Mucosa of gallbladder (tissue), 1 donor: ENCODE measurements at places on chromosomes 5 and 9.

DNA sequence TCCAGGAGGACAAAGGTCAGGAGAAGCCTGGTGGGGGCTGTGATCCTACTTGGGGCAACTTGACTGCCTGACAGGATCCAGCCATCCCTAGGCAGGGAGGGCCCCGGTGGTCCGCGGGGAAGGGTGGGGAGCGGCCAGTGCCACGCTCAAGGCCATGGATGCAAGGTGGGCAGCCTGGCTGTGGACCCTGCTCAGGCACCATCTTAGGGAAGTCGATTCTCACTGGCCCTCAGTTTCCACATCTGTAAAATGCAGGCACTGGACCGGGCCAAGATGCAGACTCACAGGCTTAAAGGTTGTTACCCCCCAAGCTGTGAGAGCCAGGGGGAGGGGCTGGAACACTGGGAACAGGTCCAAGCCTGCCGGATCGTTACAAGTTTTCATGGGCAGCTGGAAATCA, 8.7 kb upstream of the DOLPP1 start:
- DNase-seq: no peak

DNA sequence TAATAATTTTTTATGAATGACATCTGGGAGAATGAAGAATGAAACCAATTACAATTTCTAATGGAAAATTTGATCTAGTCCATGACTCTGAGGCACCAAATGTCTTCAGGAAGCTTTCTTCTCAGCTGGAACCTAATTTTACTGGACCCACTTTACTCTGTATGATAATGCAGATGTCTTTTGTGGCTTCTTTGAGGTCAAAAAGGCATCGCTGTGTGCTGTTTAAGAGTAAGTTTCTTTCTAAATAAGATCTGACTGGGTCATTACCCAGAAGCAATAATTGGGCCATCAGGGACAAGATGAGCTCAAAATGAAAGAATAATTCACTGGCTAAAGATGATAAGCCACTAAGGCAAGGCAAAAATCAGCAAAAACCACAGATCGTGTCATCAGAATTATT, 633.4 kb downstream of the PSAT1 start:
- DNase-seq: no peak

DNA sequence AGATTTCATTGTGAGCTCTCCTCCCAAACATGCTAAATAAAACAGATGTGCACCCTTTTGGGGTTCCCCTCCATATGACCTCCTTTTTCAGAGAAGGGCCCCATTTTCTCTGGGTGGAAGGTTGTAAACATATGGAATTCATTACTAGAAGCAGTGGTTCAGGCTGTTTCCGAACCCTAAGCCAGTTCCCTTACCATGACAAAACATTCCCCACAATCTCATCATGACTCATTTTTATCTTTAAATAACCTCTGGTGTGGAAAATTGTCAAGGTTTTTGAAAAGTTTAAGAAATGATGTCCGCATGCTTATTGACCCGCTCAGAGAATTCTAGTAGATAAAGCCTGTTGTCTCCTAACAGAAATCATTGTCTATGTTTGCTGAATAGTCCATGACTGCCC, 127.3 kb upstream of the PIK3R1 start:
- no peak for DNase-seq

DNA sequence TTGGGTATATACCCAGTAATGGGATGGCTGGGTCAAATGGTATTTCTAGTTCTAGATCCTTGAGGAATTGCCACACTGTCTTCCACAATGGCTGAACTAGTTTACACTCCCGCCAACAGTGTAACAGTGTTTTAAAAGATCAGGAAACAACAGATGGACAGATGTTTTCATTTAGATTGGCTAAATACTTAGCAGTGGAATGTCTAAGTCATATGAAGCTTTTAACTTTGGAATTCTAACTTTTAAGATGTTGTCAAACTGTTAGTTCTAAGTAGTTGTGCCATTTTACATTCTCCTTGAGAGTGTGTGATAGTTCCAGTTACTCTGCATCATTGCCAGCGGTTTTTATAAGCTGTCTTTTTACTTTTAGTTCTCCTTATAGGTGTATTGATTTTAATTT, 688.8 kb downstream of the SEMA5A start:
- DNase-seq: no peak

DNA sequence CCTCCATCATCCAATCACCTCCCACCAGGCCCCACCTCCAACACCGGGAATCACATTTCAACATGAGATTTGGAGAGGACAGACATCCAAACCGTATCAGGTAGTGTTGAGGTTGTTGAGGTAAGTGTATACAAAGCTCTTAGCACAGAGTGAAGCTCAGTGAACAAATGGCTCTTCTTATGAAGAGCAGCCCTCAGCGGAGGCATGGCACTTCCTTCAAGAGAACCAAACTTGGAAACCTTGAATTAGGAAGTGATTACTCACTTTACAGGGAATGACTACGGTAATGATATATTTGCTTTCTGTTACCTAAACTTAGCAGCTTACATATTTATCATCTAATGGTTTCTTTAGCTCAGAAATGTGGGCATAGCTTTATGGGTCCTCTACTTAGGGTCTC, 92.8 kb downstream of the IQGAP2 start:
- DNase-seq: no peak

GRCh38 chr9:94672811-94673487, 33.6 kb upstream of the FBP1 start:
- no peak for DNase-seq

- DNase-seq: no peak
These were observed 103.2 kb downstream of the RXRA start for GRCh38 chr9:134429481-134429880.

- no peak for DNase-seq
These were observed 158.9 kb downstream of the MAPKAP1 start for GRCh38 chr9:125548141-125548540.

- DNase-seq: no peak
These were observed 72.3 kb downstream of the RAPGEF1 start for GRCh38 chr9:131667576-131667975.

DNA sequence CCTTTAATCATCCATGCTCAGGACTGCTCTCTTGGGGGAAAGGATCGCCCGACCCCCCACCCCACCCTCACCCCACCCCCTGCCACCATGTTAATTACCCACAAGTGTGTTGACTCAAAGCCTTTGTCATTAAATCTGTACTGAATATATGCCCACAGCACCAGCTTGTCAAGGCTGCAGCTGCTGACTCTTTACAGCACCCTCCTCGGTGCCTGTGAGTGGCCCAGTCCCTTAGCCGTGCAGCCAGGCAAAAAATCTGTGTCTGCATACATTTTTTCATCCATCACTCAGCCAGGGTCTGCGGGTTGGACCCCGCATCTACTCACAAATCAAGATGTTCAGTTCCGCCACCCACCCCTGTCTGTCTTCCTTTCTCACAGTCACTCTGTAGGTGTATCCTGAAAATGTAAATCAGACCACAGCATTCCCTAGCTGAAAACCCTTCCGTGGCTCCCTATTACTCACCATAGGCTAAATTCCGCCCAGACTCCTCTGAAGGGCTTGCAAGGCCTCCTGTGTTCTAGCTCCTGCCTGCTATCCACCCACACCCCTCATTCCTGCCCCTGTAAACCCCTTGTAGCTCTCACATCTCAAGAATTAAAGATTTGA, 53.7 kb upstream of the KCNIP1 start:
- no peak for DNase-seq

- DNase-seq: no peak
These were observed 7.3 kb downstream of the GRK6 start for GRCh38 chr5:177433658-177434217.

DNA sequence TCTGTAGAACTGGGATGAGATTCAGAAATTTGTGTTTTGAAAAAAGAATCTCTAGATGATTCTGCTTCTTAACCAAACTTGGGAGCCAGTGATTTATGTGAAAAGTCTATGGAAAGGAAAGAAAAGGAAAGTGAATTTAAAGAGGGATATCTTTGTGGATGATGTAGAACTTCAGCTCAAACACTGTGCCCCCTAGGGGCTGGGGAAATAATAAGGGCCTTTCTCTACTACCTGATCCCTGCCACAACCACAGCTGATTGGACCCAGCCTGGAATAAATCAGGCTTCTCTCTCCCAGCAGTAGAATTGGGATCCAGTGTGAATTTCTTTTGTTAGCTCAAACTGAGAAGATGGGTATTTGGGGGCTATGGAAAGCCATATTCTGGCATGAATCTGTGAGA, 155.0 kb downstream of the PRELID2 start:
- no peak for DNase-seq

- DNase-seq: no peak
These were observed 23.6 kb downstream of the TERT start for GRCh38 chr5:1270933-1271914.

DNA sequence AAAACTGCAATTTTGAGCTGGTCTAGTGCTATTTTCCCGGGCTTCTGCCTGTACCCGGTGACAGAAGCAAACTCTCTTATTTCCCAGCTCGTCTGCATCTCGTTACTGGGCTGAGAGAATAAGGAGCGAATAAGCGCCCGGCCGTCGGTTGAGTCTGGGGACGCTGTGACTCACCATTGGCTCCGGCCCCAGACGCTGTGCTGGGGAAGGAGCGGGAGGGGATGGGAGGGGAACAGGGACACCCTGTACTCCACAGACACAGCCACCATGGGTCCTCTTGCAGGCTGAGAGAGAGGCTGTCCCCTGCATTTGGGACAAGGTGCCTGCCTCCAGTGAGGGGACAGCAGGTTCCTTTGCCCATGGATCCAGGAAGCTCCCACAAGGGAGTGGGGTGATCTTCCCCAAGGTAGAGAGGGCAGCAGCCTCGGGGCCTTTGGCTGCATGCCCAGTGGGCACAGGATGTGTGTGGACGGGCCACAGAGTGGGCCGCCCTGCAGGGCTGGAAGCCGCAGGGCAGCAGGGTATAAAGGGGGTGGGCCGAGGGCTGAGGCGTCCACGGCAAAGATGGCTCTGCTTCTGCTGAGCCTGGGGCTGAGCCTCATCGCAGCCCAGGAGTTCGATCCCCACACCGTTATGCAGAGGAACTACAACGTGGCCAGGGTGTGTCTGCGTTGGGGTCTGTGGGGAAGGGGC, at the start of gene LCN9:
Gene LCN9 (plus strand): TSS at position 552 of the 693 bp plus-strand sequence. CDS start 13 bp downstream, at position 565.
- DNase-seq: no peak

DNA sequence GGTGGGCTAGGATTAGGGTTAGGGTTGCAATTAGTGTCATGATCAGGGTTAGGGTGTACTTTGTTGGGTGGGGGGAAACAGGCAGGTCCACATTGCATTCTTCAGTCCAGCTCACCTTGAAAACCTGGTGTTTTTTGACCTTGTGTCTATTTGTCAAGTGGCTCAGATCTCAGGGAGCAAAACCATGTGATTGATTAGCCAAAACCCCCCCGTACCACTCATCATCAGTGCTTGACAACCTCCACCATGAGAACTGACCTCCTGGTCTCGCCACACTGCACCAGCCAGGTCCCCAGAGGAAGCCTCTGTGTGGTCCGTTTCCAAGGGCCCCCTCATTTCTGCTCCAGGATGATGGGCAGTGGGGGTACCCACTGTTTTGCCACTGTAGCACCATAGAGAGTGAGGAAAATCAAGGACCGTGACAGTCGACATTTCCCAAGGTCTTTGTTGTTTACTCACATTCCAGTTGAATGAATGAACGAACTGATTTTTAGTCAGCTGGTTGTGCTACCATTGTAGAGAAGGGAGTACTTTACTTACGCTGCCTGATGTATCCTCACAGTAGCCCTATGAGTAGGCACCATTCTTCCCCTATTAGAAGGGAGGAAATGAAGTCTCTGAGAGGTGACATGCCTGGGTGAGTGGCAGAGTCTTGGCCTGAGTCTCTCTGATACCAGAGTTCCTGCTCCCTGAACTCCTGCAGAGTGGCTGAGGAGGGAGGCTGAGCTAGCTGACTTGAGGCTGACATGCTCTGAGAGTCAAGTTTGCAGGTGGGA, 84.8 kb downstream of the RAD23B start:
- DNase-seq: no peak

DNA sequence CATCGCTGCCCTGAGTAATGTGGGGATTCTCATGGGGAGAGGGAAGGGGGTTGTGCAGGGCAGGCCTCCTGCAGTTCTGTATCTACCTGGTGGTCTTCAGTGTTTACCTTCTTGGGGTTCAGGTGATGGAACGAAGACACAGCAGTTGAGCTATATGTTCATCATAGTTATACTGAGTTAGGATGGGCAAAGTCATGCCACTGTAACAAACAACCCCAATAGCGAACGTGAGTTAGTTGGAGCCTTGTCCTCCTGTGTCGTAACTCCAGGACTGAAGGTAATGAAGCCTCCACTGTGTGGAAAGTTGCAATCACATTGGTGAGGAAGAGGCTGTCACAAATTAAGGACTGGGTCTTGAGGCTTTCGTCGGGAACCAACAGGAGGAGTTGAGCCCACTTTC, 64.4 kb downstream of the DAPK1 start:
- no peak for DNase-seq

DNA sequence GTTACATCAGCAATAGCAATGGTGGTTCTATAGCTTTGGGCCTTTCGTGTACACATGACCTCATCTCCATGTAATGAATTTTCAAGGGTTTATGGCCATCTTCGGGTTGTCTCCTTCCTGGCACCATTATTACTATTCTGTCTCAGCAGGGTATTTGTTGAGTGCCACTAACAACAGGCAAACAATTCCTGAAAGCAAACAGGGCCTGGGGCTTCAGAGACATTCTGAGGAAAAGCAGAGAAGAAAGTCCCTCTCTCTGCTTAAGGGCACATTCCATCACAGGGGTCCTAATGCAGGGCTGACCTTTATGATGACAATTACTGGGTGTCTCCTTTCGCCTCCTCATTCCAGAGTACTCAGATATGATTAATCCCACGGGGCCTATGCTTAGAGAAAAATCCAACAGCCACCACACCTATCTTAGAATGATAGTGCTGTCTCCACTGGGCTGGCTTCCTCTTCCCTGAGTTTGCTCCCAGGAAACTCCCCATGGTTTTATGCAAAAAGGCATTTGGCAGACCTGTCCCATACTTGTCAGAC, 540.2 kb upstream of the ZNF462 start:
- DNase-seq: no peak

DNA sequence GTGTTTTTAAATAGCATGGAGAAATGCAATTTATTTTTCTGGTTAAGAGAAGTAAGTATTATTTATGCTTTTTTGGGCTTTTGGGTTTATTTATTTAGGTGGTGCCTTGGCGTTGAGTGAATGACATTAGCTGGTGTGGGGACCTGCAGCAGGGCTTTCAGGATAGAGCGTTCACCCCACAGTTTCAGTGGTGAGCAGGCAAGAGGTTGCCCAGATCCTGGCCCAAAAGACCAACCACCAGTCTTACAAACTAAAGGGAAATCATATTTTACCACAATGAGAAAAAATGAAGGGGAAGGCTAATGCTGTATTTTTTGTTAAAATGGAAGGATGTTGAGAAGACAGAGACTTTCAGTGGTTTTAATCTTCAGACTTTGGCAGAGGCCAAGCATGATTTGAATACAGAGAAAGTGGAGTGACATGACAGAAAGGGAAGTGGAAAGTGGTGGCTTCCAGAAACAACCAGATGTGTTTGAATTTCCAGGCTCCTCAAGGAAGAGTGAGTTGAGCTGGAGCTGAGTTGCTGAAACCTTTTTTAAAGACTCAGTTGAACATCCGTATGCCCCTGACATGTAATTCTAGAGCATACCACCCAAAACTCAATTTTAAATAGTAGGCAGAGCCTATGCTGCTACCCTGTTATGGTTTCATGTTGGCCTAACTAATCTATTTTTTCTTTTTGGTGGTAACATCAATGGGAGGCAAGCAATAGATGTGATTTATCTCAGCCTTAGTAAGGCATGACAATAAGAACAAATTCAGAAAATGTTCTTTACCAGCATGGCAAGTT, 94.8 kb downstream of the AOPEP start:
- DNase-seq: no peak

GRCh38 chr5:74865256-74865803, 857 bp downstream of the FAM169A start:
- no peak for DNase-seq

GRCh38 chr9:105912863-105913516, 218.6 kb downstream of the TMEM38B start:
- no peak for DNase-seq
